NAMALWA (cell line): ENCODE measurements at places on chromosomes 1 and 21.

- no peak for DNase-seq
These were observed 43.9 kb upstream of the APOBEC4 start for GRCh38 chr1:183696981-183697380.

GRCh38 chr1:198620951-198621824 is 17.7 kb upstream of the PTPRC start:
- peak; percentile 97 for DNase-seq

- no peak for DNase-seq
These were observed 462 bp upstream of the RXRG start for GRCh38 chr1:165445388-165445787.

DNA sequence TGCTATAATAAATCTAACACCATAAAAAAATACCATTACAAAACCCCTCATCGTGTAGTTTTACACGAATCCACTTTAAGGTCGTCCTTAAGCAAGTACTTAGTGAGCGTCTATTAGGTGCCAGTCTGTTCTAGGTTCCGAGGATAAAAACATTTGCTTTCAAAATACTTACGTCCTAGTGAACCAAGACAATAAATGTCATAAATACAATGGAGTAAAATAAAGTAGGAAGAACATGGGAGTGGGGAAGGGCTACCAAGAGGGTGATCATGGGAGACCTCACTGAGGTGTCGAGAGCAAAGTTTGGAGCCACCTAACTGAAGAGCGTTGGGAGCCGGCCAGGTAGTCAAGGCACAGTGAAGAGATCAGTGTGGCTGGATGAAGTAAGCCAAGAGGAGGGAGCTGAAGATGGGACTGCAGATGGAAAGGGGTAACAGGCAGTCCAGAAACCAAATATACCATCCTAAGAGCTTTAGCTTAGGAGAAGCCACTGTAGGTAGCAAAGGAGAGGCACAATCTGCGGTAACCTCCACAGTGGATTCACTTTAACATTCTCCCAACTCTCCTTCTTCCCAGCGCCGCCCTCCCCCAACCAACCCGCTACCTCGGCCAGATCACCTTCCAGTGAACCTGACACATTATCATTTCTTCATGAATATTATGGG is 684 bp downstream of the LTN1 start:
- peak; percentile 46 for DNase-seq

DNA sequence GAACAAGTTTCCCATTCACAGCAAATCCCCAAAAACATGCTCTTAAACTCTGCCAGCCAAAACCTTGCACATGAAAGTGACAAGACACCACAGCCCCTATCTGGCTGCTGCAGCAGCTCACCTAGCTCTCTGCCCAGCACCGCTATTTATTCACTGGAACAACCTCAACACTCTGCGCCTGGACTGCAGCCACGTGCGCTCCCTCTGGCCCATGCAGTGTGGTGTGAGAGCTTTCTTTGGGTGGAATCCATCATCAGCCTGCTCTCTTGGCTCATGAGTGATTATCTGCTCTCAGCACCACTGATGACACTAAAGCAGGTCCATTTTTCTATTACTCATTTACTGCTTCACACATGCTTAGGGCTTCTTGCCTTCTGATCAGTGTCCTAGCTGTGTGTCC is 11.4 kb downstream of the KCNJ6 start:
- no peak for DNase-seq

- DNase-seq, result no peak
These were observed 38.7 kb downstream of the GNPAT start for GRCh38 chr1:231279683-231280082.

- peak; percentile 79 for DNase-seq
These were observed 9.9 kb downstream of the TOR1AIP2 start for GRCh38 chr1:179867493-179868330.

DNA sequence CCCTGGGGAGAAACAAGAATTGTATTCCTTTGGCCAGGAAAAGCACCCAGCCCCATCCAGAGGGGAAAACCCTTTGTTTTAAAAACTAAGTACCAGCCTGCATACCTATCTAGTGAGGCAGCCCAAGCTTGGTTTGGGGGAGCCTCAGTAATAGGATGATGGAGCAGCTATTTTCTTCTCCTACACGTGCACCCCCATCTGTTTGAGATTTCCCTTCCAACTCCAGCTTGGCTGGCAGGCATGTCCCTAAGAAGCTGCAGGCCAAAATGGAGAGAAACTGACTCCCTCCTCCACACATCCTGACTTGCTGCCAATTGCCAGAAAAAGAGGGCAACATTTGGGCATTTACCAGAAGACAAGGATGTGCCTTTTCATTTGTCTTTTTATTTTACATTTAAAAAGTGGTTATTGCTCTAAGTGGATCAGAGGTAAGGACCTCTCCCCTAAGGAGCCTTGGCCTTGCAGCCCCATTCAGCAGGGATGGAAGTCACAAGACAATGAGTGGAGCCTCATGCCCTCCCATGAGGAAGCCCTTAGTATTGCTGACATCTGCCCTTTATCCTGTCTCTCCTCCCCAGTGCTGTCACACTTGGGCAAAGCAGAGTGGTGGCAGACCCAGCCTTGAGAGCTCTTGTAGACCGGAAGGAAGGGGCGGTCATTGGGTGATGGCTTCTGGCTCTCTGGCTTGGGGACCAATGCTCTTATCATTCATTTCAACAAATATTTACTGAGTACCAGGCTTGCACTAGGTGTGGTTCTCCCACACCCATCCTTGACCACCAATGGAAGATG is 8.6 kb downstream of the FNDC5 start:
- no peak for DNase-seq

DNA sequence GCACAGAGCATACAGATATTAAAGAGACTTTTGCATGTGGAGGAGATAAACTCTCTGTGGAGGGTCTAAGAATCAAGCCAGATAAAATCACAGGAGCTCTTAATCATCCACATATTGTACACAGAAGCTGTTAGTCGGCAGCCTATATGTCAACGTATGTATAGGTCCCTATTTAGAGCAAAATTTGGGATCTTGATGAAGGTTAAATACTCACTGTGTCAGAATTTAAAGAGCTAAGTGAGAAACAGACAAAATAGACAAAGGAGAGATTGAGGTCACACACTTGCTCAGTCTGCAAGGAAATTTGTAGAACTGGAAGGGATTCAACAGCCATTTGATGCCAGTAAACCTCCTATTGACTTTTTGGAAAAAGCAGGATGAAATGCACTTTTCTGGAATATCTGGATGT is 4.1 kb upstream of the IRF2BP2 start:
- DNase-seq, result peak; percentile 7
